ENCODE measurements at places on chromosomes 5 and 9. TPM values are rescaled to one million over a fixed set of nuclear protein-coding genes. Genes with fewer than 3 reads are reported as not detected.

DNA sequence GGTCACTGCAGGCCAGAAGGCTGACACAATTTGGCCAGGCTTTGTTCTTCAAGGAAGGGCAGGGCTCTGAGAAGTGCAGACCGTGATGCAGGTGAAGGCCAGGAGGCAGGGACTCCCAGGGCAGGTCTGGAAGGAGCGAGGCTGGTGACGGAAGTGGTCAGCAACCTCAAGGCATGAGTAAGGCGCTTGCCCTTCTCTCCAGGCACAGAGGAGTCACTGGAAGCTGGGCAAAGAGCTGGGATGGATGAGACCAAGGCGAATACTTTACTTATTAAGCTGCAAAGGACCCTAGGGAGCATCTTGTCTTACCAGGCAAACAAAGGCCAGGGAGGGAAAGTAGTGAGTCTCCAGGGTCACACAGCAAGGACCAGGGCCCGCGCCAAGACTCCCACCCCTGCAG is 18.6 kb downstream of the IRF1 start:
- DNase-seq: no peak

The CER1 gene
- not detected for polyA plus RNA-seq

GRCh38 chr9:72749276-72749675 is 203.6 kb downstream of the ALDH1A1 start:
- DNase-seq: no peak

DNA sequence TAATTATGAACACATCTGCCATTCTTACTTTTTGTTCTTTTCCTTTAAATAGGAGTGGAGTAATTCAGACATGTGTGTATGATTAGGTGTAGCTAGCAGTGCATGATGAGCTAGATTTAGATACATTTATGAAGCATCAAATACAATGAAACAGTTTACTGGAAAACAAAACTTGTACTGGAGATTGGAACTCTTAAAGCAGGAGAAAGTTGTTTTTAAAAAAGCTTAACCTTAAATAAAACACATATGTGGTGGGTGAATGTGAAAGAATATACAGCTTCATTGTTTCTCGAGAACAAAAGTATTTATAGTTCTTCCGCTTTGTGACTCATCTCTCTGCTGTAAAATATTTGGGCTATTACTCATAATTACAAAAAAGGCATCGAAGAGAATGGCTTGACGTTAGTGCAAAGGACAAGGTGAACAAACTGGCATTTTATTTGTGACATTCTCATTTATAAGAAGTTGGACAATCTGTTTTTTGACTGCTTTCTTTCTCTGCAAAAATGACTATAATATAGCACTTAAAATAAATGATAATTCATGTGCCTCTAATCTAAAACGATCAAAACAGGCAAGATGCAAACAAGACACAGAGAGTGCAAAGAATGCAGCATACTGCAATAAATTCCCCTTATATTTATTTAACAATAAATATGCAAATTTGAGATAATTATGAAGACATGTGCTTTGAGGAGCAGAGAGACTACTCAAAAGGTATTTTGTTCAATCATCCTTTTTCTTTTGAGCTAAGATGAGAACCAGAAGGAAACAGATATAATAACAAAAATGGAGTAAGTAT is 478.8 kb downstream of the CETN3 start:
- DNase-seq: peak; percentile 18

The CCDC183 gene
- 3.2 TPM for polyA plus RNA-seq

DNA sequence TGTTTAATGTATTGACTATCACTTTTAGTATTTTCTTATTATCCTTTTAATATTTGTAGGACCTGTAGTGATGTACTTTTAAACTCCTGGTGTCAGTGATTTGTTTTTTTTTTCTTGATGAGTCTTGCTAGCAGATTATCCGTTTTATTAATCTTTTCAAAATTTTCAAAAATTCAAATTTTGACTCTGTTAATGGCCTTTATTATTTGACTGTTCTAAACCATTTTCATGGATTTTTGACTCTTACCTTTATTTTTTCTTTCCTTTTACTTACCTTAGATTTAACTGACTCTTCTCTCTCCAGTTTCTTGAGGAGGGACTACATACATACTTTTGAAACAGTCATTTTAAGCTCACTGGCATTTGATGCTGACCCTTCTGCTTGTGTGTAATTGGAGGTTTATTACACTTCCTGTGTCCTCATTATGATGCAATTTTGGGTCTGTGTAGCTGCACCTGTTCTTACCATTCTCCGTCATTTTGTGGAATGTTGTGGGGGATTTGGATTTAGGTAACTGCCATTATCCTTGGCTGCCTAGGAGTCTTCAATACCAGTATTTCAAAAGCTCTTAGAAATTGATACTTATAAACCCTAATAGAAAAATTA is 32.0 kb upstream of the EXOC3 start:
- DNase-seq: no peak

GRCh38 chr9:27572061-27572460 is 1.2 kb downstream of the C9orf72 start:
- DNase-seq: no peak

The STKLD1 gene
- 2.6 TPM for polyA plus RNA-seq

The LCN12 gene
- 1.4 TPM for polyA plus RNA-seq

All from muscle of arm (tissue), 14 donors.